ENCODE measurements at places on chromosomes 3 and 15. TPM values are rescaled to one million over a fixed set of nuclear protein-coding genes. Genes with fewer than 3 reads are reported as not detected.
A peak's percentile ranks its signal among the peaks of the same experiment; 100 is the strongest.

DNA sequence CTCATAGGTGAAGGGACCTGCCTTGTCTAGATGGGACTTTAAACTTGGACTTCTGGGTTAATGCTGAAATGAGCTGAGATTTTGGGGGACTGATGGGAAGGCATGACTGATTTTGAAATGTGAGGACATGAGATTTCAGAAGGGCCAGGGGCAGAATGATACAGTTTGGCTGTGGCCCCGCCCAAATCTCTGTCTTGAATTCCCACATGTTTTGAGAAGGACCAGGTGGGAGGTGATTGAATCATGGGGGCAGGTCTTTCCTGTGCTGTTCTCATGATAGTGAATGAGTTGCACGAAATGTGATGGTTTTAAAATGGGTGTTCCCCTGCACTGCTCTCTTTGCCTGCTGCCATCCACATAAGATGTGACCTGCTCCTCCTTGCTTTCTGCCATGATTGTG is 42.8 kb downstream of the ILDR1 start:
- H3K27me3 ChIP-seq, result no peaks in the 10 kb centered on the region
- no peak overlapping the region for H3K4me3 ChIP-seq
- no peaks in the 10 kb centered on the region for H3K4me1 ChIP-seq
- no peak for DNase-seq

The SLC38A3 gene
- 11.4 TPM for total RNA-seq

The PBRM1 gene
- total RNA-seq, result 41.6 TPM

DNA sequence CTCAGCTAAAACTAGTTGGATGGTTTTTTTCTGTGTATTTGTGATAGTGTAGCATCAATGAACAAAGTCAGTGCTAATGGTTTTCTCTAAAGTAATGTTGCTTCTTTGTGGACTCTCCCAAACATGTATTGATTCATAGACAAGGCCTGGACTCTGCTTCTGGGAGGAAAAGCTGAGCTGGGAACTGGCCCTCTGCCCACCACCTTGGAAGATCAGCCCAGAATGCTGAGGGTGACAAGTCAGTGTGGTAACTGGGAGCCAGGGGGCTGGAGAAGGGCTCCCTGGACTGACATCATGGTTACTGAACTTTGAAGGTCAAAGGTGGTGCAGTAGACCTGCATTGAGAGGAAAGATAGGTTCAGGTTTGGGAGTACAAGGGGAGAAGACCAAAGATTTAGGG is 3.0 kb downstream of the ARHGAP31 start:
- H3K36me3 ChIP-seq, result no peaks in the 10 kb centered on the region
- H3K4me1 ChIP-seq, result peaks cover 76% of the 10 kb centered on the region
- DNase-seq, result no peak
- H3K27ac ChIP-seq, result peak overlapping the region; percentile 98

DNA sequence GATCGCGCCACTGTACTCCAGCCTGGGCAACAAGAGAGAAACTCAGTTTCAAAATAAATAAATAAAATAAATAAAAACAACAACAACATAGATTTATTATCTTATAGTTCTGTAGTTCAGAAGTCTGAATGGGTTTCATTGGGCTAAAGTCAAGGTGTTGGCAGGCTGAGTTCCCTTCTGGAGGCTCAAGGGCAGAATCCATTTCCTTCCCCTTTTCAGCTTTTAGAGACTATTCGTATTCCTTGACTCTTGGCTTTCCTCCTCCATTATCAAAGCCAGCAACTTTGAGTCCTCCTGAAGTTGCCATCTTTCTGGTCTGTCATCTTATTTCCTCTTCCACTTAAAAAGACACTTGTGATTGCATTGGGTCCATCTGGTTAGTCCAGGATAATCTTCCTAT is 12.1 kb downstream of the BLM start:
- no peaks in the 10 kb centered on the region for H3K36me3 ChIP-seq
- no peak overlapping the region for H3K4me3 ChIP-seq
- no peak for DNase-seq
- no peaks in the 10 kb centered on the region for H3K4me1 ChIP-seq
- H3K27me3 ChIP-seq, result no peaks in the 10 kb centered on the region

The UBE3A gene
- 130 TPM for total RNA-seq

- no peak overlapping the region for H3K27ac ChIP-seq
- DNase-seq, result no peak
- H3K4me1 ChIP-seq, result no peaks in the 10 kb centered on the region
- H3K4me3 ChIP-seq, result no peak overlapping the region
- no peaks in the 10 kb centered on the region for H3K36me3 ChIP-seq
These were observed 165.5 kb downstream of the ZIC1 start for GRCh38 chr3:147574621-147575020.

The AADACL2 gene
- not detected for total RNA-seq

- H3K36me3 ChIP-seq, result no peaks in the 10 kb centered on the region
- DNase-seq, result no peak
- peaks cover 40% of the 10 kb centered on the region for H3K4me1 ChIP-seq
- no peak overlapping the region for H3K27ac ChIP-seq
- H3K4me3 ChIP-seq, result no peak overlapping the region
- H3K27me3 ChIP-seq, result no peaks in the 10 kb centered on the region
These were observed 19.5 kb downstream of the DUSP7 start for GRCh38 chr3:52036829-52037228.

DNA sequence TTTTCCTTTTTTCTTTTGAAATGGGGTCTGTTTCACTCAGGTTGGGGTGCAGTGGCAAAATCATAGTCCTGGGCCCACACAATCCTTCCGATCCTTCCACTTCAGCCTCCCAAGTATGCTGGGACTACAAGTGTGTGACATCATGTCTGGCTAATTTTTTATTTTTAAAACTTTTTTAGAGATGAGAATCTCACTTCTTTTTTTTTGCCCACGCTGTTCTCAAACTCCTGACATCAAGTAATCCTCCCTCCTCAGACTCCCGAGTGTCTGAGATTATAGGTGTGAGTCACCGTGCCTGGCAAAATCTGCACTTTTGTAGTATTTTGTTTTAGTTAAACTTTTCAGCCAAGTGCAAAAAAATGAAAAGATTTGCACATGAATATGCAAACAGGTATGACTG is 171.0 kb downstream of the FNDC3B start:
- H3K36me3 ChIP-seq, result no peaks in the 10 kb centered on the region
- peak overlapping the region; percentile 40 for H3K27ac ChIP-seq
- DNase-seq, result no peak
- H3K4me3 ChIP-seq, result no peak overlapping the region

DNA sequence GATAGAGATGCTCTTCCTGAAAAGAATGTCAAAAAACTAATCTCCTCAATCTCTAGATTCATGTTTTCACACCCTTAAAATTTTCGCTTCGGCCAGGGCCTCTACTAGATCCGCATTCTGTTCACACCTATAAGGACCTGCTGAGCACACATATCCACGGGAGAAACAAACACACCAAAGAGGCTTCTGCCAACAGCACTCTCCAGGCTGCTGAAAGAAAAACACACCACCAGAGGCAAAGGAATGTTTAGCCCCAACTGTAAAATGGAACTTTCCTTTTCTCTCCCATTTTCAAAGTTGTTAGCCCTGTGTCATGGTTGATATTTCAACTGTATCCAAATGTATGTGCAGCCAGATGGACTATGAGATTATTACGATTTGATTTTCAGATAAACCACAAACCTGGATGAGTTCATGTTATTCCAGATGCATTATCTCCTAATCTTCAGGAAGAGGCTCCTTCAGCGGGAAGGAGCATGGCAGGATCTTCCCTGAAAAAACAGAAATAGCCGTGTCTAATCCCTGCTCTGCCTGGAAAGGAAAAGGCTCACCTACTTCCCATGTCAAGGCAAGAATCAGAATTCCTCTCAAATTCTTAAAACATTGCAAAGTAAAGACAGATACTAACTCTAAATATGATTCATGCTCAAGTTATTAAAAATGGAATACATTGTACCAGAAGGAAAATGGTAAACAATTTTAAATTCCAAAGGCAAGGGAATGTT is 442.7 kb upstream of the NR2F2 start:
- no peak overlapping the region for H3K27ac ChIP-seq
- no peaks in the 10 kb centered on the region for H3K4me1 ChIP-seq
- no peak overlapping the region for H3K4me3 ChIP-seq
- no peaks in the 10 kb centered on the region for H3K27me3 ChIP-seq
- DNase-seq, result no peak

GRCh38 chr3:64765947-64766346 is 78.1 kb upstream of the ADAMTS9 start:
- peaks cover 6% of the 10 kb centered on the region for H3K4me1 ChIP-seq
- DNase-seq, result no peak
- H3K27ac ChIP-seq, result no peak overlapping the region
- no peak overlapping the region for H3K4me3 ChIP-seq
- H3K36me3 ChIP-seq, result no peaks in the 10 kb centered on the region

GRCh38 chr15:82851981-82852511 is 42.6 kb downstream of the WHAMM start:
- H3K4me1 ChIP-seq, result peaks cover 14% of the 10 kb centered on the region
- H3K36me3 ChIP-seq, result no peaks in the 10 kb centered on the region
- no peaks in the 10 kb centered on the region for H3K27me3 ChIP-seq
- no peak for DNase-seq

- H3K36me3 ChIP-seq, result peaks cover 13% of the 10 kb centered on the region
- no peak overlapping the region for H3K4me3 ChIP-seq
- H3K4me1 ChIP-seq, result no peaks in the 10 kb centered on the region
- no peak for DNase-seq
These were observed 84.6 kb downstream of the MESD start for GRCh38 chr15:80904998-80905397.

DNA sequence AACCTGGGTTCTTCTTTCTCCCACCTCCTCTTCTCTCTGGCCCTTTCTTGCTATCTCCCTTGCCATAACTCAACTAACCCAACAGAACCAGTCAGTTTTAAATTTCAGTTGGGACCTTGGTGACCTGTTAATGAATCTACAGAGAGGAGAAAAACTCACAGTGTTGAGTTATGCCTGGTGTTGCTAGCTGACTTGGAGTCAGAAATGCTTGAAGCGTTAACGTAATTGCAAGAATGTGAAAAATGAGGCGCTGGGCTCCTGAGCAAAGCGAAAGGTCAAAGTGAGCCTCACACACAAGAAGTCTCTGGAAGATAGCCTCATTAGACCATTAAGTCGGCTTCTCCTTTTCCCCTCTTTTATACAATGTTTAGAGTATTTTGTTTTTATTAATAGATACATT is 18.4 kb downstream of the MEIS2 start:
- no peaks in the 10 kb centered on the region for H3K36me3 ChIP-seq
- peak overlapping the region; percentile 47 for H3K27ac ChIP-seq
- H3K4me1 ChIP-seq, result peaks cover 66% of the 10 kb centered on the region
- no peak for DNase-seq

- no peak overlapping the region for H3K27ac ChIP-seq
- H3K36me3 ChIP-seq, result no peaks in the 10 kb centered on the region
- DNase-seq, result no peak
- H3K4me1 ChIP-seq, result peaks cover 32% of the 10 kb centered on the region
- no peaks in the 10 kb centered on the region for H3K27me3 ChIP-seq
- no peak overlapping the region for H3K4me3 ChIP-seq
These were observed 38.6 kb downstream of the CD200 start for GRCh38 chr3:112371569-112371968.

DNA sequence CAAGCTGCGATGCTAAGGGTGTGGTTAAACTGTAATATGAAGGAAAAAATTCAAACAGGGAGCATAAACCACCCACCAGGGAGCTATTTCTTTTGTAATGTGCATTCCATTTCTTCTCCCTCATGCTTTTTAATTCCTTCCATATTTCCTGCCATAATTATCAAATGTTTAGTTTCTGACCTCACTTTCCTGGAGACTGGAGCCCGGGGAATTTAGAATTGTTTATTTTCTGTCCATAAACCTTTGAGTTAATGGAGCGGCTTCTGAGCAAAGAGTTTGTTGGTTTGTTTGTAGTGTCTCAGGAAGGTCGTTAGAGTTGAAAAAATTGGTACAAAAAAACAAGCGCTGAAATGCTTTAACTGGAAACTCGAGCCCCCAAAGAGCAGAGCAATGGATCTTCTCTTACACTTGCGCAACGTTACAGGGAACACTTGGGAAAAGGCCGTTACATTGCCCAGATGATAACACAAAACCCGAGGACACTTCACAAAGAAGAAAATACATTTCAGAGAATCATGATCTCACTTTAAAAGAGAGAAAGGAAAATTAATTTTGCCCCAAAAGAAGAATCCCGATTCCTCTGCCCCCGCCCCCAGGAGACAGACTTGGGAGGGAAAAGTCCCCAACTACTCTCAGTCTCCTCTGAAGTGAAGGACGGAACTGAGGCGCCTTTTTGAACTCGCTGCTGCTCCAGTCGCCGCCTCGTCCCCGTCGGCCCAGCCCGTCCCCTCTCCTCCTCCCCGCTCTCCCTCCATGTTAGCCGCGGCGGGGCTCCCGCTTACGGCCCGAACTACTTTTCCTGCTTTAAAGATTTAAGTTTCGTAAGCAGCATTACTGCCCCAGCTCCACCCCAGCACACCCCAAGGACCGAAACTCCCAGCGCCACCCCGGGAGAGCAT is 842 bp downstream of the FSTL1 start:
- DNase-seq, result peak; percentile 44
- peak overlapping the region; percentile 97 for H3K27ac ChIP-seq
- no peaks in the 10 kb centered on the region for H3K36me3 ChIP-seq

DNA sequence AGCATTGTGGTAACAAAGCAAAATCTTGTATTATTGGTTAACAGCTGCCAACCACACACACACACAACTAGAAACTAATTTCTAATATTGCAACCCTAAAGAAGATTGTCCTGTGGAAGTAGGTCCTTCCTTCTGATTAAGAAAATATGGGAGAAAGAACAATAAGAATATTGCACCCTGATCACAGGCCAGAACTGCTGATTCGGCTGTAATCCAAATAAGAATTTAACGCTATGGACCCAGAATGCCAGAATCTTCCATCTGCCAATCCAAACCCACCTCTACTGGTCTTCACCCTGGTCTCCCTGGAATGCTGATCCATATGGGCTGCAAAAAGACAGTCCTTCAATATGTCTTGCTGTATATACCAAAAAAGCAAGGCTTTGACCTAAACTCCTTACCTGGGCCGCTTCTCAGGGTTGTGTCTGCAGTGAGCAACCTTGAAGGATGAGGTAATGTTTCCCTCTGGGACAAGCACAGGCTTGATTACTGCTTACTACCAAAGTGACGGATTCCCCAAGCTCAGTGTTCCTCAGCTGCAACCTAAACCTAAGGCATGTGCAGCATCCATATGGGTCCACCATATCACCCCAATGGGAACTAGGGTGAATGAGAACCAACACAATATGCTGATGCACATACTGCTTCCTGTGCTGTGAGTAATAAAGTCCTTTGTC is 8.0 kb downstream of the CCDC14 start:
- H3K27ac ChIP-seq, result no peak overlapping the region
- no peak overlapping the region for H3K4me3 ChIP-seq
- no peaks in the 10 kb centered on the region for H3K27me3 ChIP-seq
- DNase-seq, result no peak

DNA sequence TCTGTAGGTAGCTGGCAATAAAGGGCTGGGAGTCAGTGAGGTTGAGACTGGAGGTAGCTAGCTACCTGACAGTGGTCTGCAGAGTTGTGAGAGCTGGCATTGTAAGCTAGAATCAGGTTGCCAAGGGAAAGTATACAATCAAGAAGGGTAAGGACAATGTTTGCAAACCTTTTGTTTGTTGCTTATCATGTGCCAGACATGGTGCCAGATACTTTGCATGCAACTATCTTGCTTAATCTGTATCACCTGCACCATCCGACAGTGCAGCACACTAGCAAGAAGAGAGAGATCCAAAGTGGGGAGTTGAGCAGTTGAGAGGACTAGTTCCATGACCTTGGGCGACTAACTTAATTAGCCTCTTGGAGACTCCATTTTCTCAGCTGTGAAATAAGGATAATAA is 236.4 kb downstream of the PDCD6IP start:
- H3K27me3 ChIP-seq, result no peaks in the 10 kb centered on the region
- no peak overlapping the region for H3K4me3 ChIP-seq
- H3K36me3 ChIP-seq, result no peaks in the 10 kb centered on the region

Measured in heart right ventricle (tissue), 16 donors.